ENCODE measurements at places on chromosomes 12 and 14.
A peak's percentile ranks its signal among the peaks of the same experiment; 100 is the strongest.

- no peak for DNase-seq
Measured at GRCh38 chr14:100826391-100827100, 628 bp downstream of the MEG3 start.

- no peak for DNase-seq
Measured at GRCh38 chr14:75689012-75689411, 28.0 kb downstream of the TTLL5 start.

DNA sequence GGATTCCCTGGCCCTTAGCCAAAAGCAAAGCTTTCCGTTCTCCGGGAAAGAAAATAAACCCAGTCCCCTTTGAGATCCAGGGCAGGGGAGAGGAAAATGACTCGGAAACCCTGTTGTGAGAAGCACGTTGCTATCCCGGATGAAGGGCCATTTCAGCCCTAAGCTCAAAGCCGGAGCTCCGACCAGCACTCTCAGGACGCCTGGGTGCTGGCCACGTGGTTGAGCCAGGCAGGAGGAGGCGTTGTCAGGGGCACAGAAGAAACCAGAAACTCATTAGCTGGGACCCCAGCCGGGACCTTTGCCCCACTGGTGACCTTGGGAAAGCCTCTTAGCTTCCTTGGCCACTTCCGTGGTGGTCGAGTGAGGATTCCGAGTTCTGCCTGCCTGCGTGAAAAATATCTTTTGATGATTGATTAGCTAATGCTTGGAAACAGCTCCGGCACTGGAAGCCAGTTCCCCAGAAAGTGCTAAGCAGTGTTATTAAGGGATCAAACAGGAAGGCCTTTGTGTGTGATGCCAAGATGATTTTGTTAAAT is 57.6 kb upstream of the FZD10 start:
- DNase-seq = no peak

DNA sequence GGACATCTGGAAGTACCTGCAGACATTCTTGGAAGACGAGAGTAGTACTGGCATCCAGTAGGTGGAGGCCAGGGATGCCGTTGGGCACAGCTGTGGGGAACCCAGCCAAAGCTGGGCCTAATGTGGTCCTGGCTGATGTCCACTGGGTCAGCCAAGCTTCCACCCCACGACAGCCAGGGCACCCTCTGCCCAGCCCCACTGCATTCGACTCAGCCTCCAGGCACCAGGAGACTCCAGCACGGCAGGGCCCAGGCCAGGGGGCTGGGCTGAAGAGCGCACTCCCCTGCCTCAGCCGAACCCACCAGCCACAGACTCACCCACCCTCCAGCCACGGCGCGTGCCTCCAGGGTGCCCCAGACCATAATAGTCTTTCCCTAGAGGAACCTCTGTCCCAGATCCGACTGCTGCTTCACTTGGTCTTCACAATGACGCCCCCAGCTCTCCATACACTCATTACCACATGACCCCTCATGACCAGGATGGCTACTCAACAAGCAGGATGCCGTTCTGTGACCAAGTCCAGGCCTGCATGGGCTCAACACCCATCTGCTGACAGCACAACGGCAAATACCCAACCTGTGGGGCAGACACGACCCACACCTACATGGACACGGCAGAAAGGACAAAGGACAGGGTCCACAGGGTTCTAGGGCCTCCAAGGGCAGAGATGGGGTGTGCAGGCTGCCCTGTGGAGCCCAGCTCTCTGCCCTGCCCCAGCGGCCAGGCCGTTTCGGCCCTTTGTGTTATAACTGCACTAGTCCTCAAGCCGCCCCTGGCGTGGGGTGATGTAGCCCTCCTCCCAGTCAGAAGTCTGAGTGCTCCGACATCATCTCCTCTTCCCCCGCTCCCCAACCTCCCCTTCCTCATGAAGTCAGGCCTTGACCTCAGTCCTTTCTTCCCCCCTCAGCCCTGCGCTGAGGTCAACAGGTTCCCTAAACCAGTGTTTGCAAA is 22.8 kb downstream of the ITPK1 start:
- DNase-seq = no peak

DNA sequence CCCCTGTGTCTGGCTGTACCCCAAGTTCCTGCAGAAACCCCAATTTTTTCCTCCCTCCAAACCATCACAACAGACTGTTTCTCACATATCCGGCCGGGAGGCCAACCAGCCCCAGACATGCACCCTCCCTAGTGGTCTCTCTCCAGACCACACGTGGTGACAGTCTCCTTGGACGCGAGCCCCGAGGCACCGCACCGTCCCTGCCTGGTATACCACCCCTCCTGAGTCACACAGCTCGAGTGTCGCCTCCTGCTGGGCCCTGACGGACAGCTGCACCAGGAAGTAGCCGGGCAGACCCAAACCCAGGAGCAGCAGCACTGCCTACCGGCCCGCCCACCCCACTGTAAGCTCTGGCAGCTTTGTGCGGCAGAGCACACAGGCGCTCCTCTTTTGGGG is 97.4 kb downstream of the RFLNA start:
- DNase-seq = peak; percentile 42

- peak; percentile 49 for DNase-seq
Measured at GRCh38 chr12:130916241-130916911, 37.3 kb upstream of the ADGRD1 start.

- peak; percentile 11 for DNase-seq
Measured at GRCh38 chr14:64293976-64294671, at the start of gene ESR2. Gene ESR2 (minus strand): TSS chr14:64294371. CDS start chr14:64282985, 11,386 bp downstream.

- no peak for DNase-seq
Measured at GRCh38 chr14:103522649-103523574, at the start of gene CKB. Gene CKB (minus strand): TSS chr14:103522830. CDS start chr14:103522493, 337 bp downstream.

GRCh38 chr12:104468371-104468770 is 11.6 kb downstream of the CHST11 start:
- DNase-seq = no peak

DNA sequence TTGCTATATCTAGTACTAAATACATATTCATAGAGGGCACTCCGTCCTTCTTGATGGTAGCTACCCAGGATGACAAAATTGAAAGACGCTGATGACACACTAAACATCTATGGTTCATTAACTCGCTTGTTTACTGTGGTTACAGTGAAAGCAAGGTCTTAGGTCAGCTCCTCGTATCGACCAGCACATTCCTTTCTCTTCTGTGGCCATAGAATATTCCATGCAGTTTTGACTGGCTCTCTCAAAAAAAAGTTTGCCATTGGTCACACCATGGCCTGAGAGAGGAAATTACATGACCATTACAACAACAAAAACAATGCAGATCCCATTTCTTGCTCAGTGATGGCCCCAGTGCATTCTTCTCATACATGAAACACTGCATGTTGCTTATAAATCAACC is 411.4 kb upstream of the SOX5 start:
- DNase-seq = no peak

GRCh38 chr14:78959674-78960264 is 789.6 kb downstream of the NRXN3 start:
- peak; percentile 48 for DNase-seq

DNA sequence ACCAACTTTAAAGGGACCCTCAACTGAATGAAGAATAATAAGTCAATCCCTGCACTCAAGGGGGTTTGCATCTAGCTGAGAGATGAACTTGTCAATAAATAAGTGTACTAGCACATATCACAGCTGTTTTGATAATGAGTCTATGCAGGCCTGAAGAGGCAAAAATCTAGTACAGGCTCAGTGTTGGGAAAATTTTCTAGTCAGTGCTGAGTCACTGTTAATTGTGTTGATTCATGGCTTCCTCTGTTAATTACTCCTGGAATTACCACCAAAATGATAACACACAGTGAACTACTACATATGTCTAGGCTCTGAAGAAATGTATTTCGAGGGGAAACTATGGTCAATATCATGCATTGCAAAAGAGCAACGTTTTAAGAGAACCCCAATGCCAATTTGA is 18.9 kb downstream of the SNRPF start:
- no peak for DNase-seq

- DNase-seq = no peak
Measured at GRCh38 chr12:26010293-26010821, 51.9 kb downstream of the RASSF8 start.

DNA sequence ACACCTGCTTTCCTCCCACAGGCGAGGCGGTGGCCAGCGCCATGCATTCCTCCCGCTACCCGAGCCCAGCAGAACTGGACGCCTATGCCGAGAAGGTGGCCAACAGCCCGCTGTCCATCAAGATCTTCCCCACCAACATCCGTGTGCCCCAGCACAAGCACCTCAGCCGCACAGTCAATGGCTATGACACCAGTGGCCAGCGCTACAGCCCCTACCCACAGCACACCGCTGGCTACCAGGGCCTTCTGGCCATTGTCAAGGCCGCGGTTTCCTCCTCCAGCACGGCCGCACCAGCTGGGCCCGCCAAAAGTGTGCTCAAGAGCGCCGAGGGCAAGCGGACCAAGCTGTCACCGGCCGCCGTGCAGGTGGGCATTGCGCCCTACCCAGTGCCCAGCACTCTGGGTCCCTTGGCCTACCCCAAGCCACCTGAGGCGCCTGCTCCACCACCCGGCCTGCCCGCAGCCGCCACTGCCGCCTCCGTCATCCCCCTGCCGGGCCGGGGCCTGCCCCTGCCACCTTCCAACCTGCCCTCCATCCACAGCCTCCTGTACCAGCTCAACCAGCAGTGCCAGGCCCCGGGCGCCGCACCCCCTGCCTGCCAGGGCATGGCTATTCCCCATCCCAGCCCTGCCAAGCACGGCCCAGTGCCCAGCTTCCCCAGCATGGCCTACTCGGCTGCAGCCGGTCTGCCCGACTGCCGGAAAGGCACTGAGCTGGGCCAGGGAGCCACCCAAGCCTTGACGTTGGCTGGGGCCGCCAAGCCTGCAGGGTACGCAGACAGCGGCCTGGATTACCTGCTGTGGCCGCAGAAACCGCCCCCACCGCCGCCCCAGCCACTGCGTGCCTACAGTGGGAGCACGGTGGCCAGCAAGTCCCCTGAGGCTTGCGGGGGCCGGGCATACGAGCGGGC is 54.6 kb downstream of the FAM222A start:
- DNase-seq = no peak

GRCh38 chr14:67477926-67478799 is 10.4 kb downstream of the TMEM229B start:
- DNase-seq = no peak

DNA sequence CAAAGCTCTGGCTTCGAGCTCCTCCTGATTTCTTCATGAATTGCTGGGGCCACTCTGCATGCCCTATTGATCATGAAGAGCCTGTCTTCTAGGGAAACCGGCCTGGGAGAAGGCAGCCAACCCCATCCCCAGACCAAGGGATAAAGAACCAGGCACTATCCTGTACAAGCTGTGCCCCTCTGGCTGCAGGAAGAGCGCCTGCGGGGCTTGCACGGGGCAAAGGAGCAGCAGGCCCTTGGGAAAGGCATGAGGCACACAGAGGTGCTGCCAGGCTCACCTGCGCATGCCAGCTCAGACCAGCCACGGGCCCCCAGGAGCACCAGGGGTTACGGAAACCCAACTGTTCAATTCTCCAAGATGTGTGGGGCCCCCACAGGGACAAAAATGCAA is 2.1 kb downstream of the ITPK1 start:
- no peak for DNase-seq

DNA sequence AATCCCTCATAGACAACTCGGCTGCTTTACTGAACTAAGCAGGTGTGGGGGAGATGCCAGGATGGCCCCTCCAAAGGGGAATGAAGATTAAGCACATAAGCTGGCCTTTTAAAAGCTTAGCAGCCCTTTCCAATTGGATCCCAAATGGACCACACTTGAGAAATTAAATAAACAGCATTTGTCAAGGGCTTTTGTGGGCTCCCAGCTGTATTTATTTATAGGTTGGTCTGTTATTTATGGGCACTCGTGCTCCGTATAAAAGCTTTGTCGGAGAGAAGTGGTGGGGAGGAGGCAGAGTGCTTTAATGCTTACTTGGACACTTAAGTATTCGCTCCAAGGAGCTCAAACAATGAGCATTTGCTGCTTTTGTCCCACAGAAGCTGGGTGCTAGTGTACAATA is 580.2 kb downstream of the MED13L start:
- no peak for DNase-seq

DNA sequence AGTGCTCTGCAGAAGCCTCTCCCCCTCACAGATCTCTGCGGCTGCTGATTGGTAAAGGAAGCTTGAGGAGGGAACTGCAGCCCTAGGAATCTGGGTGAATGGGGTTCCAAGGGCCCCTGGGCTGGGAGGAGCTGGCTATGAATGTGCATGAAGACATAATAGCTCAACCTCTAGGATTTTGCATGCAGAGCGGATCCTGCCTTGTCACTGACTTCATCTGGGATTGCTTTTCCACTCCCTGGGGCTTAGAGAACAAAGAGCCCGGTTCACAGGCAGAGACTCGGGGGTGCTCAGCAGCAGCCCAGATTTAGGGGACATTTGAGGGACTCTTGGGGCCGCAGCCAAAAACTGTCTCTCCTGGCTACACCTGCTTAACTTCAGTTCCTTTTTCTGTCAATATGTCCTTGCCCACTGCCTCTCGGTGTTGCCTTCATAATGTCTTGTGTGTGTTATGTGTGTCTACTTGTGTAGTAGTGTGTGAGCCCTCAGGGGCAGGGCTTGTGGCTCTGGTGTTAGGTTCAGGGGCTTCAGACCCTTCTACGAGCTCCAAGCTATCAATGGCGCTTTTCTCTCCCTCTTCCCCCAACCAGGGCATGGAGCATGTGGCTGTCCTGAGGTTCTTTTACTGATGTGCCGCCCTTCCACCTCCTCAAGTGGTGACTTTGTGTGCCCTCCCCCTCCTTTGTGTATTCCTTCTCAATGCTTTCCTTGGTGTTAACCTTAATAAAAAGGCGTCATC is 1.9 kb downstream of the CCDC184 start:
- no peak for DNase-seq

DNA sequence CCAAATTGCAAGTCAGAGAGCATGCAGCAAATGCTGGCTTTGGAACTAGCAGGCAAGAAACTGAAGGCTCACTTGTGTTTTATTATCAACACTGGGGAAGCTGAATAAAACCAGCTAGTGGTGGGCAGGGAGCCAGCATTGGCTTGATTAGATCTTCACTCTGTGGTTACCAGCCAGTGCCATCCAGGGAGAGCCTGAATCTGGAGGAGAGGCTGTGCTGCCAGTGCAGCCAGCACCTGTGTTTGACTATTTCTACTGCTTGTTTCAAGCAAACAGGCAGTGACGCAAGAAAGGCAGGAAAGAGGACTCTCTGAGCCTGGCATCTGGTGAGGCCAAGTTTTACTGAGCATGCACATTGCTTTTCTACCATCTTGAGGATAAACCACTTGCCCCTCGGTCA is 247.0 kb downstream of the PHLDA1 start:
- DNase-seq = no peak

DNA sequence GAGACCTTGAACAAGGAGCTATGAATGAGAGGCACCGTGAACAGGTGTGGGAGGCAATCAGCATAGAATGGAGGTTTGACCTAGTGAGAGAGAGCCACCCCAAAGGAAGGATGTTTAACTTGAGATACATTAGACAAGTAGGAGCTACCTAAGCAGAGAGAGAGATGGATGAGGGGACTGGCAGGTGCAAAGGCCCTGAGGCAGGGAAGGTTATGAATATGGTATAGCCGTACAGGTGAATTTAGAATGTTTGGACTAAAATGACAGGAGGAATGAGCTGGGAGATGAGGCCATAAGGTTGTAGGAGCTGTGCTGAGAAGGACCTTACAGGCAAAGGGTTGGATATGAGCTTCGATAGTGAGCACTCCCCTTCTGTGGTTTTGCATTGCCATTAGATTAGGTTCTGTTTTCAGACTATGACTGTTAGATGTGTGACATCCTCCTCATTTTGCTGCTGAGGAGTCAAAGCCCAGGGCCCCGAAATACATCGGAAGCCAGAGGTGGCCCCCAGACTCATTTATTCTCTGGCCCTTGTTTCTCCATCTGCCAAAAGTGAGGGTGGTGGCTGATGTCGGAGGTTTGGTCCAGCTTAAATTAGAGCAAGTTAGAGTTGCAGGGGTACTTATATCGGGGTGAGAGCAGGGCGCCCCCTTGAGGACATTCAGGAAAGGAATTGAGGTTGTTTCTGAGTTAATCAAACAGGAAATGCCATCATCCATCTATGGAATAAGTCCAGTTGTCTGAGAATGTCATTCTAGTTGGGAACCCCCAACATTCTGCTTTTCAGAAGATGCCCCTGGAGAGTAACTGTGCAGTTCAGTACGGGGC is 29.4 kb downstream of the SLC24A4 start:
- DNase-seq = peak; percentile 13
